MV-4-11 (cell line): ENCODE measurements at places on chromosomes 1 and 21.

- DNase-seq = no peak
These were observed 4.6 kb downstream of the KCNT2 start for GRCh38 chr1:196603651-196604050.

DNA sequence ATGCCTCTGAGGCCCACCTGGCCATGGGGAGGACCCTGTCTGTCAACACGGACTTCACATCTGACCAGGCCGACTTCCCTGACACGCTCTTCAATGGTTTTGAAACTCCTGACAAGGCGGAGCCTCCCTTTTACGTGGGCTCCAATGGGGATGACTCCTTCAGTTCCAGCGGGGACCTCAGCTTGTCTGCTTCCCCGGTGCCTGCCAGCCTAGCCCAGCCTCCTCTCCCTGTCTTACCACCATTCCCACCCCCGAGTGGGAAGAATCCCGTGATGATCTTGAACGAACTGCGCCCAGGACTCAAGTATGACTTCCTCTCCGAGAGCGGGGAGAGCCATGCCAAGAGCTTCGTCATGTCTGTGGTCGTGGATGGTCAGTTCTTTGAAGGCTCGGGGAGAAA is 101.8 kb downstream of the ADARB1 start:
- DNase-seq = no peak

DNA sequence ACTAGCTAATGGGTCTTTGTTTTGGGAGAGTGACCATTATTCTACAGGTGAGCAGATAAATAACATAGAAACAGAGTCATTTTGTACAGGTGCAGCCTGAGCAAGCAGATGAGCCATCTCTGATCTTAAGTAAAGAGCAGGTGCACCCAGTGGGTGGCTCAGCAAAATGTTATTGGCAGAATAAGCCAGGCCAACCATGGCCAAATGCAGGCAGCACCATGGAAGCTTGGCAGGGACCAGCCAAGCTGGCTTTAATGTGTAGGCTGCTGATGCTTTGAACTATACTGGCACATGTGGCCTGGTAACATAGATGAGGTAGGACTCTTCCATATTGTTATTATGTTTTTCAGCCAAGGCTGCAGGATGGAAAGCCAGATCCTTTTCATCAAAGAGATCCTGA is 553.3 kb upstream of the ZRANB2 start:
- DNase-seq = no peak

GRCh38 chr1:155128755-155129473 is 1.2 kb downstream of the EFNA1 start:
- no peak for DNase-seq

DNA sequence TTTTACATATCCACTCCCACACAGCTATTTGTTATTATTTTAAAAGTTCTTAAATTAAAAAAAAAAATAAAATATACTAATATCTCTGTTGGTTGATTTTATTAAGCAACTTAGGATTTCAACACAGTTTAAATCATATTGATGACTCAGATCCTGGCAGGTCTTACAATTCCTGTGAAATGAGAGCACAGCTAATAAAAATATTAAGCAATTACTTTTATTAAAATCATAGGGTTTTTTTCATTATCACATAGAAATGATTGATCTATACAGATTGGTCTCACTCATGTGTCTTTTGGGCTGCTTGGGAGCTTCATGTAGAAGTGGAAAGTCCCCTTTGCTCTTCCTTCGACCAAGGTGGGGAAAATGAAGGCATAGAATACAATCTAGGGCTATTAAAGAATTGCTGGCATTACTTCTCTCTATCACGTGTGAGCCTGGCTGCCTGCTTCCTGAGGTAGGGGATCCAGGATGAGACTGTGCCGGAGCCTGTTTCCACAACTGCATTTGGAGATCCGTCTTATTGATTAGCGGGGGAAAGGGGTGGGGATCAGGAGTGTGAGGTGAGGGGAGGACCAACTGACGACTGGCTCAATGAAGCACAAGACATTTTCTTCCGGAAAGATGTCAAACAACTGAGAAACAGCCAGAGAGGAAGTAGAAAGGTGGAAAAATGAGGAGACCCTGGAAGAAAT is 858.0 kb downstream of the USP25 start:
- no peak for DNase-seq

- no peak for DNase-seq
These were observed 6.0 kb downstream of the LDLRAD1 start for GRCh38 chr1:54012008-54012325.

- no peak for DNase-seq
These were observed at the start of gene MTARC2 for GRCh38 chr1:220748089-220748934. Gene MTARC2 (plus strand): TSS chr1:220748322. CDS start chr1:220748532, 210 bp downstream.

- DNase-seq = no peak
These were observed 148.6 kb downstream of the TIAM1 start for GRCh38 chr21:31195334-31196015.

DNA sequence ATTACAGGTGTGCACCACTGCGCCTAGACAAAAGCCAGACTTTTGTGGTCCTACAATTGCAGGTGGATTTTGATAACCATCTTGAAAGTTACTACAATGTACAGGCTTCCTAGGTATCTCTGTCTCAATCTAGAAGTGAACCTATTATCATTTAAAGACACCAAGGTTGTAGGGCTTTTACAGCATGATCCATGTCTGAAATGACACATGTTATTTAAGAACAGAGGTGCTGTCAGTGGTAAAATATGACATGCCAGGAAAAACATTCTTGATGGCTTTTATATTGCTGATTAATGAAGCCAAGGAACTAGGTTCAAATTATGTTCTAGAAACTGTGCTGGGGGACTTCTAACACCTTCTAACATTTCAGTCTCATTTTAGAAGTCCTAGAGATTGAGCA is 253.1 kb downstream of the SDCCAG8 start:
- no peak for DNase-seq

- DNase-seq = peak; percentile 39
These were observed 434.6 kb upstream of the CHRM3 start for GRCh38 chr1:238951809-238952208.

DNA sequence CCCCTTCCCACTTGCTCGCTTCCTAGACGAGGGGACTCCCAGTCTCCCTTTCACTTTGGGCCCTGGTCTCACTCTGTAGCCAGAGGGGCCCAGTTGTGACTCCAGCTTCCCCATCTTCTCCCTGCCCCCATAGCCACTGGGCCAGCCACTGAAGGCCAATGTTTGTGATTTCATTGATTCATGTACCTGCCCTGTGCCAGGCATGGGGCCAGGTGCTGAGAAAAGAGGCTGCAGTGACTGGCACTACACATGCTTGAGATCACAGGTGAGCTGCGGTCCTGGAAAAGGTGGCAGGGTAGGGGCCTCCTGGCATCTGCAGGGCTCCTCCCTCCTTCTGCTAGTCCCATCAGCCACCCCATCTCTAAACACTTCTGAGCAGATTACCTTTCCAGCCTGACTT is 345.3 kb upstream of the VAMP3 start:
- no peak for DNase-seq

GRCh38 chr1:97826820-97827219 is 94.0 kb downstream of the DPYD start:
- no peak for DNase-seq

DNA sequence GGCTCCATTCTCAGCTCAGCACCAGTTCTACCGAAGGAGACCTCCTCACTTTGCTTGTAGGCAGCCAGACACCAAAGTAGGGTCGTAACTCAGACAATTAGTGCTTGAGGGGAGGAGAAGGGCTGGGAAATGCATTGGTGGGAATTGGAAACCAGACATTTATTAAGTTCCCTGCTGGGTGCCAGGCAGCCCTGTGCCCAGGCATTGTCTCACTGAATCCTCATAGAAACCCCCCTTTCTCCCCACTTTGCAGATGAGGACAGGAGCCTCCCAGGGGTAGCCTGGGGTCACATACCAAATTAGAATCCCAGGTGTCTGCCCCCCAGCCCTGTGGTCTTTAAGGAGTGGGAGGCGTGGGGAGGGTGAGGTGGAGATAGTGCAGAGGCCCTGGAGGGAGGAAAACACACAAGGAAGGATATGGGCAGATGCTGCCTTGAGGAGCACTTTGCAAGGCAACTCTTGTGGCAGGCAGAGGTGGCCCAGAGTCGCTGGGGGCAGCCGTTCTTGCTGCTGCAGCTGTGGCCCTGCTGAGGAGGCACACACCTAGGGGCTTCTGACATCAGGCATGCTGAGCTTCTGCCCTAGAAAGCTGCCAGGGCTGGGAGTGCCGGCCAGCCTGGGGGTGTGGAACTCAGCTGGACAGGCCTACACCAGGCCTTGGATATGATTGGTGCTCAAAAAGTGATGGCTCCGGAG is 29.4 kb downstream of the CDK18 start:
- DNase-seq = no peak

GRCh38 chr21:39033878-39034589 is 149.2 kb downstream of the PSMG1 start:
- DNase-seq = peak; percentile 8

DNA sequence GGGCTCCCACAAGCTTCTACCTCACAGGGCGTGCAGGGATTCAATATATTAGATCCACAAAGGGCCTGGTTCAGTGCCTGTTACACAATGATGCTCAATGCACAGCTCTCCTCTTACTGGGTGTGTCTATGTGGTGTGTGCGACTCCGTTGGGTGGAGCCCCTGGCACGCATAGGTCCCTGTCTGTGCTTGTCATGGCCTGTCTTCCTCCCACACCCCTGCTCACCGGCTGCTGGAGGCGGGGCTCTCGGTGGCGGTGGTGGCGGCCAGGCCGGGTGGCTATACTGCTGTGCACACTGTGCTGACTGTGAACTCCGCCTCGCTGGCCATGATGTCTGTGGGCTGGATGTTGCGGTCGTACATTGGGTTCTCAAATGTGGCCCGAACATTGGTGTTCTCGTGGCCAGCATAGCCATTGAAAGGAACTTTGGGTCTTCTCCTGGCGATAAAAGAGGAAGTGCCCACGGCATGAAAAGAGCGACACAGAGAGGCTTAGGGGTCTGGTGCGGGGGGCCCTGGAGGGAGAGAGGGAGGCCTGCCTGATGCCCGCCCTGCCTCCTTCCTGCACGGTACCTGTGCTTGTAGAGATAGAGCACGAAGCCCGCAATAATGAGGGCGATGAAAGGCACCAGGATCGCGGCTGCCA is 46.9 kb downstream of the ZSCAN20 start:
- DNase-seq = peak; percentile 9

DNA sequence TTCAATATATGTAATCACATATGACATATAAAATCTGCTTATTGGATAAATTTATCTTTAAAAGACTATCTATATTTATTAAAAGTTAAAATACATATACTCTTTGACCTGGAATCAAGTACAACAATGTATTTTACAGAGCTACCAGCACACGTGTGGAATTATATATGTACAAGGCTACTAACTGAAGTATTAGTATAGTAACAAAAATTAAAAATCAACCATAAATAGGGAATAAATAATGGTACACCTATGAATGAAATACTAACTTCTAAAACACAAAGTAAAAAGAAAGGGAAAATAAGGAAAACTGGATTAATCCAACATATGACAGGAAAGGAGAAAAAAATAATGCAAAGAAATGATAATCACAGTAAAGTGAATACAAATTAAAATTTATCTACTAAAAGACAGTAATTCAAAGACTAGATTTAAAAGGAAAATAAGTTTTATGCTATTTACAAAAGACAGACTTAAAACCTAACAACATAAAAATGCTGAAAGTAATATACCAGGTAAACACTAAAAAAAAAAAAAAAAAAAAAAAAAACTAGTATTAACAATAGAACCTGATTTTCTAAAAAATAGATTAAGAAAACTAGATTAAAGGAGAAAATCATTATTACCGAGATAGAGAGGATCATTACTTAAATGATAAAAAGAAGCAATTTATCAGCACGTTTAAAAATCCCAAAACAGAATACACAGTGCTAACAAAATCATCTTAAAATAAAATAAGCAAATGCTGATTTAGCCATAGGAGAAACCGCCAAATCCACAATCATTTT is 27.9 kb downstream of the MRPL39 start:
- DNase-seq = no peak

GRCh38 chr1:156230473-156230837 is 11.5 kb upstream of the BGLAP start:
- DNase-seq = no peak

DNA sequence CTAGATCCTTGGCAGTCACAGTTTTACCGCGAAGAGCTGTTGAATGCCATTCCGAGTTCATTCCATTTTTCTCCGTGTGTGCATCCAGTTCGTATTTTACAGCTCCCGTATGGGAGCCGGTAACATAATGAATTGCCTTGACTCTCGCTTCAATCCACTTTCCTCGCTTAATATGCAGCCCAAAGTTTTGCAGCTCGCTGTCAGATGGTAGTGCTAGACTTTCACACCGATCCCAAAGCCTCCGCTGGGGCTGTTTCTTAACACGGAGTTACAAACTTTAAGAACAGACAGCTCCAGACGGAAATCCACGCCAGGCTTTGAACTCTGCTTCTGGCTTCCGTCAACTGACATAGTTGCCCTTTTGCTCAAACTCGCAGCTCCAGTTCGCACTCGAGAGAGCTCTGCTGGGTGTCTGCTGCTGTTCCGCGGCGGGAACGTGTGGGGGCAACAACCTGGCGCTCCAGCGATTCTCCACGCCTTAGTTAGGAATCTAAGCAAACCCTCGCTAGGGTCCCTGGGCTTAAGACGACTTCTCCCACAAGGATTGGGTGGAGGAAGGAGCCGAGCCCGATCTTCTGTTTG is 3.5 kb upstream of the ARID1A start:
- peak; percentile 99 for DNase-seq

DNA sequence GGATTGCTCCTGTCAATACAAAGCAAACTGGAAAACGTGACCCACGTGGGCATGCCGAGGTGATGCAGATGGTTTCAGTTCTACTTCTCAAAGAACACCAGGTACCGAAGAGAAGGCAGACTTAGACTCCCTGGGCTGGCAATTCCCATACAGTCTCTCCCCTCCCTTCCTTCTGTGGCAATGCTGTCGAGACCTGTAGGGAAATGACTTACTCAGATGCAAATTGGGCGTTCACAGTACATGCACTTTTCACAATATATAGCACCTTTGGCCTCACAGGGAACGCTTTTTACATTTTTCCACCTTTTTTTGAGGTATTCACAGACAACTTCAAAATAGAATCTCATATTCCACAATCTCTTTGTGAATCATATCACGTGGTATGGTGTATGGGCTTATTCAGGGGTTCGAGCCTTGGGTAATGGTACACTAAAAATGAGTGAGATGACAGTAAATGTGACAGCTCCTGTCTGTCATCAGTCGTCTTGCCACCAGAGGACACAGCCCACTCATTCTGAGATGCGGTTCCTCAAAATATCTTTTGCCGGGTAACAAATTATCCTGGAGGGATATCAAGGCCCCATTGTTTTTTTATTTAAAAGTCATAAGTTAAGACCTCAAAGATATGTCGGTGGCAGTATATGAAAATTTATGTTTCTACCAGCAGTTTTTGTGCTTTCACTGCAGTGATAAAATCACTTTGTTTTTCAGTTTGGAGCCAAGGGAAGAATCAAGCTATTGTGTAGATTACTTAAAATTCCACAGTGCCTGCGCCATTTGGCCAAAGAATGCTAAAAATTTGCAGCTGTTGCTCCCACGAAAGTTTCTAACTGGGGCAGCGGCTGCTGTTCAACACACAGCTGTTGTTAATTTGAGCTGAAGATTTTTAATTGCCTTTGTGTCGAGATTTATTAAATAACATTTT is 168.4 kb downstream of the ZZZ3 start:
- DNase-seq = no peak
